ENCODE measurements at places on chromosomes 4 and X. TPM values are rescaled to one million over a fixed set of nuclear protein-coding genes. Genes with fewer than 3 reads are reported as not detected.

IL1RAPL1 gene
- 0.04 TPM for total RNA-seq

SLC9B1 gene
- total RNA-seq = 0.09 TPM

TRIML2 gene
- total RNA-seq = 64.1 TPM

CEP135 gene
- 4.3 TPM for total RNA-seq

GDPD2 gene
- total RNA-seq = 0.06 TPM

RAB40A gene
- total RNA-seq = not detected

FMR1NB gene
- not detected for total RNA-seq

SPANXN4 gene
- total RNA-seq = not detected

HTR2C gene
- not detected for total RNA-seq

PRDM5 gene
- 3.3 TPM for total RNA-seq

ZNF157 gene
- not detected for total RNA-seq

SSX1 gene
- not detected for total RNA-seq

MAP7D2 gene
- total RNA-seq = 5.2 TPM

HTRA3 gene
- 13.8 TPM for total RNA-seq

FAM184B gene
- 0.05 TPM for total RNA-seq

CLTRN gene
- 1.2 TPM for total RNA-seq

SLC26A1 gene
- total RNA-seq = 0.16 TPM

GPR78 gene
- total RNA-seq = 0.17 TPM

ADH7 gene
- not detected for total RNA-seq

DSPP gene
- not detected for total RNA-seq

LDB2 gene
- not detected for total RNA-seq

CRMP1 gene
- 3.2 TPM for total RNA-seq

C4orf36 gene
- 0.88 TPM for total RNA-seq

SYN1 gene
- 0.15 TPM for total RNA-seq

SPANXA2 gene
- total RNA-seq = not detected

ZMAT1 gene
- total RNA-seq = 0.08 TPM

FRG2 gene
- total RNA-seq = 0.09 TPM

YIPF7 gene
- total RNA-seq = 0.21 TPM

IBSP gene
- not detected for total RNA-seq

RHOXF1 gene
- total RNA-seq = not detected

NEUROG2 gene
- total RNA-seq = not detected

PTPN13 gene
- 4.8 TPM for total RNA-seq

HSD17B13 gene
- total RNA-seq = 0.08 TPM

PPP1R2C gene
- not detected for total RNA-seq

NRK gene
- not detected for total RNA-seq

MAGEB2 gene
- total RNA-seq = not detected

LRP2BP gene
- total RNA-seq = 0.18 TPM

BEX1 gene
- total RNA-seq = not detected

CT45A8 gene
- not detected for total RNA-seq

ARR3 gene
- not detected for total RNA-seq

CXCL8 gene
- total RNA-seq = 19.3 TPM

S100G gene
- total RNA-seq = not detected

STATH gene
- not detected for total RNA-seq

SPP1 gene
- 151 TPM for total RNA-seq

ERCC6L gene
- 12.4 TPM for total RNA-seq

F8A1 gene
- 96.8 TPM for total RNA-seq

PNMA6F gene
- not detected for total RNA-seq

NAA11 gene
- total RNA-seq = not detected

HHIP gene
- total RNA-seq = 0.79 TPM

Measured in A549 treated with CORT108297 at 1 μM for 4 hours (cell line).